ENCODE measurements at places on chromosomes 6 and 20.

GRCh38 chr6:145878591-145879295 lies 64.1 kb upstream of the FBXO30 start:
- DNase-seq, result no peak

GRCh38 chr6:158605266-158605878 lies 39.2 kb downstream of the DYNLT1 start:
- DNase-seq, result peak; percentile 7

GRCh38 chr6:155373276-155373675 lies 59.0 kb upstream of the TFB1M start:
- DNase-seq, result no peak

DNA sequence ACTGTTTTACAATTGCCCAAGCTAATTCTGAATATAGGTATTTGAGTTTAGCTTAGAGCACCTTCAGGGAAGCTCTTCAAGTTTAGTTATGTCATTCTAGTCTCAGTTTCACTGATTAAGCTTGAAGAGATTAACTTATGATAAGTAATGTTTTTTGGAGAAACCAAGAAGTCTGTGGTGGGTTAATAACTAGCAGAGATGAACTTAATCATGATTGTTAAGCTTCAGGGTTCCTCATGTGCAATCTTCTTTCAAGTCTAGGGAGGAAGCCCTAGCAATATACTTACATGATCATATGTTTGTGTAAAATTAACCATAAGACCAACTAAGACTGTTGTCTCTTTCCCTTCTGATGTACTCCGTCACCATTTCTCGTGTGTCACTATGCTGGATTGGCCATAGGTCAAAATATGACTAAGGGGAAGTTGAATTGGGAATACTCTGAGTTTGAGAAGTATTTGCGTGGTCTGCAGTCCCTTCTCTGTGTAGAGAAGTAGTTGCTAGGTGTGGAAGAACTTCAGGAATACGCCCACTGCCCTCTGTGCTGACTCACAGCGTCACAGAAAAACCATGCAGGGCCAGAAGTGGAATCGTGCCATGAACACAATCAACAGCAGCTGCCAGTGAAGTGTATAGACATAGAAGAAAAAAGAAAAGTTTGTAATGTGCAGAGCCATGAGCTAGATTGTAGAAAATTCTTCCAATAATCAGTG lies 88.3 kb downstream of the SH3BGRL2 start:
- DNase-seq, result no peak

DNA sequence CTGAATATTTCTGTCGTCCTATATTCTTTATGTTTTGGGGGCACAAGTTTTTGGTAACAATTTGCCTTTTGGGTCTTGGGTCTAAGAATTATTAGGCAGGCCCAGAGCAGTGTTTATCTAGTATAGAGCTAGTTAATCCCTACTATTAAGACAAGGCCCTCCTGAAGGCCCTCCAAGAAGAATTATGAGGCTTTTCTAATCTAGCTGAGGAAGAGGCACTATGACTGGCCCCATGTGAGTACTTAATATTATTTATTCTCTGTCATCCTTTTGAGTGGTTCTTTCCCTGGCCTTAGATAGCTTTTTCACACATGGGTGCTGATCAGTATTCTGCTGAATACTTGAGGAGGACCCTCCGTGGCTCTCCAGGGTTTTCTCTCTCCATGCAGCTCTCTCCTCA lies 25.1 kb downstream of the CHMP4B start:
- no peak for DNase-seq

- no peak for DNase-seq
Observed at GRCh38 chr6:91083211-91083610, 496.3 kb upstream of the MAP3K7 start.

DNA sequence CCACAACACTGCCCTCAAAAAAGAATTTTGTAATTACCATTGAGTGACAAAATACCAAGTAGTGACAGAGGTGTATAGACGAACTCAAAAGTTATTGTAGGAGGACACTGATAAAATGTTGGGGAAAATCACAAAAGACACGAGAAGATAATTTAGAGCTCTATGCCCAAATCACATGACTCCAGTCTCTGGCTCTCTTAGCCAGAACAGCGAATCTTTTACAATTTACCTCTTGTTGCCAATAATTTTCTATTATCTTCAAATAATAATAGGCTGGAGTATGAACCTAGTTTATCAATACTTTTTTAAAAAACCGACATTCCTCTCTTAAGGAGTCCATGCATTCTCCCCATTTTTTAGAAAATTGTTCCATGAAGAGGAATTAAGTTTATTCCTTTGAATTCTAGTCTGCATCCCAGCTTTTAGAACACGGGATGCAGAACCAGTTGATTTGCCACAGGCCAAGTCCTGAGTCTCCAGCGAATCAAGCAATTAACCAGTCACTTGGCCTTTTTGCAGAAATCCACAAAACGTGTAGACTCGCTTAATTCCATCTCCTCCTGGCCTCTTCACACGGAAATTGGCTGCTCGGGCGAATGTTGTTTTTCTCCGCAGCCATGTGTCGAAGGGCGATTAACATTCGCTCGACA lies 507 bp upstream of the RIPPLY2 start:
- no peak for DNase-seq

GRCh38 chr6:34241351-34242215 lies 4.9 kb downstream of the HMGA1 start:
- DNase-seq, result no peak

- no peak for DNase-seq
Observed at GRCh38 chr6:51167468-51167867, 348.8 kb downstream of the TFAP2B start.

DNA sequence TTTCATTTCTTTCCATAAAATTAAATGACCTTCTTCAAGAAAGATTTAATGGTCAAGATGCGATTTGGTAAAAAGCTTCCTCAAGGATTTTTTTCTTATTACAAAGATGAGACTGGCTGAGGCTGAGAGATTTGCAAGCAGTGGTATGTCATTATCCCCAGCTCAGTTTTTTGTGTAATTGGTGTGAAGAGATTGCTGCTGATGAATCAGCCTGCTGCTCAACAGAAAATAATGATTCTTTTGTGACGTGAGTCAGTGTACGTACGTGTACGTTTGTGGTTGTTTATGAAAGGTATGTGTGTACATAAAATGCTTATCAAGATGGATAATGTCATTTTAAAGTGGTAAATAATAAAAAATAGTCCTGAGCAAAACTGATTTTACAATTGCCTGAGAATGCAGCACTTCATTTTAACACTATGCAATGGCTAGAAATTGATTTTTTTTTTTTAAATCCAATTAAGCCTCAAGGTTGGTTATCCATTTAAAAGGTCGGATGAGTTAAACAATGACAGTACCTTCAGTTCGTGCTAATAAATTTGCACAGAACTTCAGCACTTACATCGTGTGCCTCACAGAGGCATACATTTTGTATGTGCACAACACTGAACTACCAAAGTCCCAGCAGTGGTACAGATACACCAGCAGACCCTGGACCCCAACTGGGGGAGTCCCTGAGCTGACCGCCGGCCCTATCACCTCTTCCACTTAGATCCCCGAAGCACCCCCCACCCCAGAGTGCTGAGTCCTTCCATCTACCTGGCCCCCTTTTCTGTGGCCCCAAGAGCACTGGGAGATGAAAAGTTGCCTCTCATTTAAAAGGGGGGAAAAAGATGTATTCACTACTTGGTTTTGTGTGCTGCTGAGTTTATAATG lies 9.7 kb upstream of the NPEPL1 start:
- no peak for DNase-seq

DNA sequence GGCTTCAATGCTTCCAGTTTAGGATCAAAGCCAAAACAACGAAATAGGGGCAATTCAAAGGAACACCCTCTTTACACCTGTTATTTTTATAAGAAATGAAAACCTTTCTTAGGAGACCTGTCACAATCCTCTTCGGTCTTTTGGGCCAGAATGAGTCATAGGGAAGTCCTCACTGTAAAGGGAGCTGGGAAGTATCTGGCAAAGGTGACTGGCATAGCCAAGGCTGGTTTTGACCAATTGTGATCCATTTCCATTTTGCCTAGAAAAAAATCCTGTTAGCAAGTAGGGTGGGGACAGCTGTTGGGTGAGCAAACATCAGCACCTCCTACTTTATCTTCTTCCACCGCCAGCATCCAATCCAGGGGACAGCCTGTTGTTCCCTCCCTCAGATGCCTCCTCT lies 343.2 kb upstream of the SULF2 start:
- DNase-seq, result no peak

DNA sequence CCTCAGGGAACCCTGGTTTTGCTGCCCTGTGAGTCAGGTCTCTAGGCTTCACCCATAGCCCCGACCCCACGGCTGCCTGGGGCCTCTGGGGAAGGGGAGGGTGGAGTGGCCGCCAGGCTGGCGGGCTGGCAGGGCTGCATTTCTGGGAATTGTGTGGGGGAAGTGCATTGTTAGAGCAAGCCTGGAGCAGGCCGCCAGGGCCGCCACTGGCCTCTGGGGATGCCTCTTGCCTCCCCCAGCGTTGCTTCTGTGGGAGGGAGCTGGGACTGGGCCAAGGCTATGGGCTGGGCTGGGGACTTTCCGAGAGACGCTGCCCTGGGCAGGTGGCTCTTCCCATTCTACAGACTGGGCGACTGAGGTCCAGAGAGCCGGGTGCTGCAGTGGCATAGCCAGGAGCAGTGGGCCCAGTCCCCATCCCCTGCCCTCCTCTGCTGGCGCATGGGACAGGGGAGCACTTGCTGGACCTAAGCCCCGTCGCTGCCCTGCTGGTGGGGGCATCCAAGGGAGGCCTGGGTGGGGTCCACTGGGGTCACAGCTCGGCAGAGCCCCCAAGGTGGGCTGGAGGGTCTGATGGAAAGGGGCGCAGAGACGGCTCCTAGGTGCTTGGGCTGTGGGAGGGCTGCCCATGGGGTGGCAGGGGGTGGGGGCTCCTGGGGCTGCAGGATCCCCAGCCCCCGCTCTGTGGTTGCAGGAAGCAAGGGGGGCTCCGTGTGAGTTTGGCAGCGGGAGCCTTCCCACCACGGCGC lies 6.6 kb upstream of the SOX18 start:
- no peak for DNase-seq

DNA sequence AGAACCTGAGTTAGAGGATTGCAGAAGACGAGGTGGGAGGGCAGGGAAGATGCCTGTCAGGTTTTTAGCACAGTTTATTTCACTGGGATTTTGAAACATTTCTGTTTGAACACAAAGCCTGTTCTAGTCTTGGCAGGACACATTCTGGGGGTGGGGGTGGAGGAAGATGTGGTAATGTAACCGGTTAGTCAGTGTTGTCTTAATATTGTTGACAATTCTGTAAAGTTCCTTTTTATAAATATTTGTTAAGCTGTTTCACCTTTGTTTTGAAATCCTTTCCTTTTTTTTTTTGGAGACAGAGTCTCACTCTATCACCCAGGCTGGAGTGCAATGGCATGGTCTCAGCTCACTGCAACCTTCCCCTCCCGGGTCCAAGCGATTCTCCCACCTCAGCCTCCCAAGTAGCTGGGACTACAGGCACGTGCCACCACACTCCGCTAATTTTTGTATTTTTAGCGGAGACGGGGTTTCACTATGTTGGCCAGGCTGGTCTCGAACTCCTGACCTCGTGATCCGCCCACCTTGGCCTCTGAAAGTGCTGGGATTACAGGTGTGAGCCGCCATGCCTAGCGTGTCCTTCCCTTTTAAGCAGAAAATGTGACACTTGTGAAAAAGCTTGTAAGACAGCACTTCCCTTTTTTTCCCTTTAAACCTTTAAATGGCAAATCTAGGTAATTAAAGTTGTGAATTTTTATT lies 20.2 kb downstream of the SLC9A8 start:
- no peak for DNase-seq

DNA sequence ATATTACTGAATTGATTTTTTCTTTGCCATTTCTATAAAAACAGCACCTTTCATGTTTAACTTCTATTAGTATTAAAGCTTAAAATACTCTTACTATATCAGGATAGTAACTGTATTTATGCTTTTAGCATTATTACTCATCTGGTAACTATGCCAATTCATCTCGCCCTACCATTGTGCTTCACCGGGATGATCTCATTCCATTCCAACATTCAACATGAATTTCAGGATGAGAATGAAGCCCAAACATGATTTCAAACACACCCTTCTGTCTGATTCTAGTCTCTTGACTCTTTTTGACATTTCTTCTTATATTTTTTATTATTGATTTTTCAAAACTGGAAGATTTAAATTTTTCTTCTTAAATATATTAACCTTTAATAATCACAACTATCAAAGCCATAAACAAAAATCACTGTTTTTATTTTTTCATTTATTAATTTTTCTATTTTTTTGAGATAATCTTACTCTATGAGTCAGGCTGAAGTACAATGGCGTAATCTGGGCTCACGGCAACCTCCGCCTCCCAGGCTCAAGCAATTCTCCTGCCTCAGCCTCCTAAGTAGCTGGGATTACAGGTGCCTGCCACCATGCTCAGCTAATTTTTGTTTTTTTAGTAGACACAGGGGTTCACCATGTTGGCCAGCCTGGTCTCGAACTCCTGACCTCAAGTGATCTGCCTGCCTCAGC lies 46.7 kb downstream of the GJA1 start:
- DNase-seq, result no peak

- DNase-seq, result no peak
Observed at GRCh38 chr20:51497542-51498467, 44.7 kb downstream of the NFATC2 start.

DNA sequence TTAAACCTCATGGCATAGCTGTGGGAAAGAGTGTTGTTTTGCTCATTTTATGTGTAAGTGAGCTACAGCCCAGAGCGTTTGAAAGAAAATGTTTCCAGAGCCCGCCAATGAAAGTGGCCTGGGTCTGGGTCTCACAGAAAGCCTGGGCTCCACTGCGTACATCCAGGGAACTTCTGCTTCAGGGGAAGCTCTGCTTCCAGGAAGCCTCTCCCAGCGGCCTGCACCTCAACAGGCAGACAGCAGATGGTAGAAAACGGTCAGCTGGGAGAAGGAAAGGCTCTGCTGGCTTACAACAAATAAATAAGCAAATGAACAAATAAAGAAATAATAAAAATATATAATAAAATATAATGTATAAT lies 270.5 kb upstream of the SUPT3H start:
- no peak for DNase-seq

Measured in activated effector memory CD4-positive, alpha-beta T cell treated with Interleukin-2 at 50 U/mL for 16 hours (primary cell).